GM23248 (cell line): ENCODE measurements at places on chromosomes 1 and 21.

DNA sequence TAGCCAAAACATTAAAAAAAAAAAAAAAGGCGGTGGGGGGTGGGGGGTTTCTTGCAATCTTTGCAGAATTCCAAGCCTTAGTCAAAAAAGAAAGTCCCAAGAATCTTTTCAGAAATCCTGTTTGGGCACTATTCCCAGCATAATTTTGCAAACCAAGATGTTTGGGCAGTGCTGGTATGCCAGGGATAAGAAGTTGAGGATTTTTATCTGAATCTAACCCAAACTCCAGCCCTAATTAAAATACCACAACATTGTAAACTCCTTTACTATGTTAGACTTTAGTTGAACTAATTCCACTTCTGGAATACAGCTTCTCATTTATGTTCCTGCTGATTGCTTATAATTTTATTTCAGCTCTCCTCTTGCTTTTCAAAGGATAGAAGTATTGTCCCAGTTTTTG, 504.1 kb upstream of the ADGRL2 start:
- no peak for DNase-seq

DNA sequence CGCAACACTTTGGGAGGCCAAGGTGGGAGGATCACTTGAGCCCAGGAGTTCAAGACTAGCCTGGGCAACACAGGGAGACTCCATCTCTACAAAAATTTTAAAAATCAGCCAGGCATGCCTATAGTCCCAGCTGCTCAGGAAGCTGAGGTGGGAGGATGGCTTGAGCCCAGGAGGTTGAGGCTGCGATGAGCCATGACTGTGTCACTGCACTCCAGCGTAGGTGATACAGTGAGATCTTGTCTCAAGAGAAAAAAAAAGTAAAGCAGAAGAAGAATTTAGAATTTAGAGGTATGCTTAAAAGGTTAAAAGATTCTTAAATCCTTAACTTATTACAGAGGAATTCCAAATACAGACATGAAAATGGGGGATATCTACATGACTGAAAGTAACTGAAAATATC, 79.5 kb downstream of the SMYD3 start:
- peak; percentile 65 for DNase-seq

GRCh38 chr1:184945029-184945428, 29.3 kb downstream of the NIBAN1 start:
- DNase-seq, result no peak

DNA sequence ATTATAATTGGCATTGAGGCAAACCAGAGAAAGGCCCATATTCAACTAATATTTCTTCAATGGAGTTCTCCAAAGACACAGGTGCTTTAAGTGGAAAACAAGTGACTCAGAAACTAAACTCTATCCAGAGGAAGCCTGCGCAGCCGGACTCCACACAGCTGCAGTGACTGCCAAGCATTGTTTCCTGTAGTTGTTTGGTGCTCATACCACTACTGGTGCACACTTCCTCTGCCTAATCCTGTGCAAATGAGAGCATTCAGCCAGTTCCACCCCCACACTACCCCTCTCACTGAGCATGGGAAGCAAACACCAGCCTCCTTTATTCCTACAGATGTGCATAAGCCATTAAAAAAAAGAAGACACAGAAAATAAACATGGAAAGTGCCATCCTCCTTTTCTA, 102.9 kb downstream of the VAV3 start:
- DNase-seq, result no peak

- no peak for DNase-seq
These were observed 72.6 kb upstream of the HMGB4 start for GRCh38 chr1:33791251-33791650.

GRCh38 chr1:15966081-15966955, 9.6 kb downstream of the ZBTB17 start:
- DNase-seq, result peak; percentile 86

GRCh38 chr21:43809853-43810504, 20.6 kb downstream of the RRP1 start:
- no peak for DNase-seq

DNA sequence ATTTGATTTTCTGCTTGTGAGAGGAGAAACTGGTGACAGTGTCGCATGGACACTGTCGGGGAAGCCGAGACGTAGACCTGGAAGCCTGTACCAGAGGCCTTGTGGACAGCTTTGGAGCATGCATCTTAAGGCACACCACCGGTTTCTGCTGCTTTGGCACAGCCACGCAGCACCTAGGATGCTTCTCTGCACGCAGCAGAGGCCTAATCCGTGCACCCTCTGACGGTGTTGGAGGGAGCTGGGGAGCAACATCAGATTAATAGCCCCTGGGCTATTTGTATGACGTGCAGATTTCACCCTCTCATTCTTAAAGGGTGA, 30.3 kb downstream of the TEX35 start:
- peak; percentile 73 for DNase-seq

- DNase-seq, result no peak
These were observed 105.6 kb upstream of the USH2A start for GRCh38 chr1:216528816-216529215.

DNA sequence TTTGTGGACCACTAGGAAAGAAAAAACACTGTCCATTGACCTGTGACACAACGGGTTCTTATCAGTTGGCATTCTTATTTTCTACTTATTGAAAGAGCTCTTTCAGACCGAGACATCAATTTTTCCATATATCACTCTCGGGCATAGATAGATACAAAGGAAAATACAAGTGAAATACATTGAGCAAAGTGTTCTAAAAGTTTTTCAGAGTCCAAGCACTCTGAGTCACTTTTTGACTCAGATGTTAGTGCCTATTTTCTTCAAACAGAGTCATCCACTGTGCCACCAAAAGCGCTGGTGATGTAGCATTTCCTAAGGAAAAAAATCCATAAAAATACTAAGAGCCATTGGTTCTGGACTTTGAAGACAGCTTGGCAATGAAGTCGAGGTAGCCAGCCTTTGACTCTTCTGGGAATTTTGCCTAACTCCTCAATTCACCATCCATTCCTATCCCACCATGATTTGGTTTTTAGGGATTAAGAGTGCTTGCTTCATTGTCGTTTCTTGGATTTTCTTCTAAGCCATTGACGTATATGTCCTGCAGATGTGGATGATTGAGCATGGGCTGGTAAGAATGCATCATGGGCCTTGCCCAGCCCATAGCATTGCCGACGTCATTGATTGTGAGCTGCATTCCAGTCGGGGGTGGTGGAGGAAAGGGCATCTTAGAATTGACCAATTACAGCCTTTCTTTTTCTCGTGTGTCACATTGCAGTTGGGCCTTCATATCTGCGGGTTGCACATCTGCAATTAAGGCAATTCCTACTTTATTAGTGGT, 10.6 kb downstream of the GALNT2 start:
- DNase-seq, result peak; percentile 68

GRCh38 chr1:200505257-200505656, 95.4 kb upstream of the ZNF281 start:
- DNase-seq, result no peak

GRCh38 chr1:48654606-48655210, 122.0 kb downstream of the BEND5 start:
- DNase-seq, result no peak

GRCh38 chr1:94104127-94104684, 16.7 kb downstream of the ABCA4 start:
- no peak for DNase-seq

GRCh38 chr1:171422511-171422910, 62.8 kb upstream of the PRRC2C start:
- peak; percentile 57 for DNase-seq

- DNase-seq, result no peak
These were observed 230.3 kb upstream of the USP24 start for GRCh38 chr1:55445416-55445815.

- no peak for DNase-seq
These were observed 21.3 kb upstream of the PHTF1 start for GRCh38 chr1:113780374-113781146.

GRCh38 chr1:90155721-90156487, 161.0 kb downstream of the ZNF326 start:
- DNase-seq, result no peak

- DNase-seq, result no peak
These were observed 494.2 kb downstream of the KIF26B start for GRCh38 chr1:245648749-245649522.

DNA sequence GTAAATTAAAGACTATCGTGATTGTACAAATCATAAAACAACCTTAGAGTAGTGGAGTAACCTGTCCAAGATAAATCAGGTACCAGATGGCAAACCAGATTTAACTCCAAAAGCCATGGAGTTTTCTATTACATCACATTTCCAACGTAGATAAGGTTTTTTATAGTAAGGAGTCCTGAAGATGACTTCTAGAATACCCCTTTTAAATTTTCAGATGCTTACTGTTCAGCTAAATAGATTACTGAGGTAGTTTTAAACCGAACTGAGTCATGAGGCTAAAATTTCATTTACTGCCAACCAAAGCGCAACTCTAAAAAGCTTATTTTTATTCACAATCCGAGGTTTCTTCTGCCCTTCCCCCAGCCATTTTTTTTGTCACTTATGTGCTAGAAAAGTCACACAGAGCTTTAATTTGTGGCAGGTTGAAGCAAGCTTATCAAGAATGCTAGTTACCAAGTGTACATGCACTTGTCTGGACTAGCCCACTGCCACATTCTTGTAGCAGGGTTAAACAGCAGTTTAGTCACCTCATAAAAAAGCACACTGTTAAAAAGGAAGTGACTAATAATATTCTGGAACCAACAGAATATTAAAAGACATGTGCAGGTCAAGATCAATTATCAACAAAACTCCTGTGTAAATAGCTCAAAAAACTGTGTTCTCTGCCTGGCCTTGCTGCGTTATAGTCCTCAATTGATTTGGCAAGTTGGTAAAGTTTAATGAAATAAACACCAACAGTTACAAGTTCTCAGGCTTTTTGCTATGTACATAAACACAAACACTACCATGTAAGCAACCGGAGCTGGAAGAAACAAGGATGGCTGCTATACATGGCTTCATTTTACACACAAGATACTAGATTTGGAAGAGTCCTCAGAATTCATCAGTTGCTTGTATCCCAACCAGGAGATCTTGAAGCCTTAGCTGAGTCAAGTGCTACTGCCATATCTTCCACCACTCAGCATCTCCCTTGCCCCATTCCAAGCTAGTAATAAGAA, 180.3 kb upstream of the DMRTA2 start:
- peak; percentile 59 for DNase-seq
